Upper lobe of left lung (tissue), 6 donors: ENCODE measurements at places on chromosomes 7 and 10. TPM values are rescaled to one million over a fixed set of nuclear protein-coding genes. Genes with fewer than 3 reads are reported as not detected.

DNA sequence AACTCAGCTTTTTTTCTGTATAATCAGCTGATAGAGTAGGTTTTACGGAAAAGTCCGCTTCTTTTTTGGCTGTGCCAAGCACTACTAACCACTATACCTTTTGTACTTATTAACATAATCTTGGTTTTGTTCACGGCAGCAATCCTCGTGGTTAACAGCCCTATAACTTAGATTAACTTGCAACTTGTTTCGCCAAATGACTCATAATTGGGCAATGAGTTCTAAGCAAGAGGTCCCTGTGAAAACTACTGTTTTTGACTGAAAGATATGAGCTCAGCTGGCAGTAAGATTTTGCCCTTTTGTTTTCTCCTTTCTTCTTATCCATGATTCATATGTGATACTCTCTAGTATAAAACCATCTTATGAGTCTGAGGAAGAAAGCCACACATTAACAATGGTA is 345.0 kb upstream of the PCDH15 start:
- H3K27ac ChIP-seq: no peak overlapping the region
- no peak overlapping the region for H3K4me3 ChIP-seq
- DNase-seq: no peak
- H3K27me3 ChIP-seq: no peaks in the 10 kb centered on the region
- H3K36me3 ChIP-seq: no peaks in the 10 kb centered on the region

DNA sequence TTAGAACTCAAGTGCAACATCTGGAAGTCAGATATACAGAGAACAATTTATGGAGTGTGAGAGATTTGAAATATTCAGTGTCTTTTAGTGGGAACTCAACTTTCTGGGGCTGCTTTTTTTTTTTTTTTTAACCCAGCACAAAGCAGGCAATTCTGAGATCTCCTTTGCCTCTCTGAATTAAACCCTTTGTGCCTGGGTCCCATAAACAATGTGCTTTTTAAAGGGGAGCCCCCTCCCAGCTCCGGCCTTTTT is 146.8 kb downstream of the CELF2 start:
- H3K4me3 ChIP-seq: peak overlapping the region; percentile 55
- H3K36me3 ChIP-seq: peaks cover 2% of the 10 kb centered on the region
- DNase-seq: no peak
- peak overlapping the region; percentile 94 for H3K27ac ChIP-seq
- no peaks in the 10 kb centered on the region for H3K27me3 ChIP-seq
- H3K4me1 ChIP-seq: peaks cover 30% of the 10 kb centered on the region

- H3K27me3 ChIP-seq: no peaks in the 10 kb centered on the region
- H3K36me3 ChIP-seq: peaks cover 41% of the 10 kb centered on the region
- no peaks in the 10 kb centered on the region for H3K4me1 ChIP-seq
- H3K4me3 ChIP-seq: no peak overlapping the region
Observed at GRCh38 chr7:102439963-102440795, 6.8 kb downstream of the ORAI2 start.

GRCh38 chr10:67098461-67098860 is 172.6 kb downstream of the LRRTM3 start:
- H3K4me3 ChIP-seq: no peak overlapping the region
- H3K27ac ChIP-seq: no peak overlapping the region
- no peaks in the 10 kb centered on the region for H3K4me1 ChIP-seq
- H3K27me3 ChIP-seq: no peaks in the 10 kb centered on the region
- no peaks in the 10 kb centered on the region for H3K36me3 ChIP-seq
- DNase-seq: no peak

Gene LRIT1
- total RNA-seq: not detected

DNA sequence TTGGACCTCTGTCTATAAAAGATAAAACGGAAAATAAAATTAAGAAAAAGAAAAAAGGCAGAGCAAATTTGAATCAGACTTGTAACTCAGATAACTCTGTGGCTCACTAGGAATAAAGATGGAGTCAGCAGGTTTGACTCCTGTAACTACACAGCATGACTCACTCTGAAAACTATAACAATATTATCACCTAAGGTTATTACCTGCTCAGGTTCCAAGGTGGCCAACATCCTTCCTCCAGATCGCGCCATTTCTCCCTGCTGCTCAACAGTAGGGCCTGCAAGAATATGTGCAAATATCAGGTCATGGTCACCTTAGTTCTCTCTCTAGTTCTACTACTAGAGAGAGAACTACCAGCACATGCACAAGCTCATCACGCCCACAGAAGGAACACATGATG is 30.0 kb downstream of the ALDH18A1 start:
- peaks cover 52% of the 10 kb centered on the region for H3K36me3 ChIP-seq
- no peak overlapping the region for H3K4me3 ChIP-seq
- H3K27me3 ChIP-seq: no peaks in the 10 kb centered on the region
- no peaks in the 10 kb centered on the region for H3K4me1 ChIP-seq
- no peak overlapping the region for H3K27ac ChIP-seq
- no peak for DNase-seq

- H3K27me3 ChIP-seq: no peaks in the 10 kb centered on the region
- H3K36me3 ChIP-seq: no peaks in the 10 kb centered on the region
- DNase-seq: no peak
- no peak overlapping the region for H3K4me3 ChIP-seq
- no peaks in the 10 kb centered on the region for H3K4me1 ChIP-seq
- no peak overlapping the region for H3K27ac ChIP-seq
Observed at GRCh38 chr7:8296362-8296659, 34.3 kb upstream of the ICA1 start.

GRCh38 chr10:102537948-102538347 is 34.2 kb downstream of the SUFU start:
- no peaks in the 10 kb centered on the region for H3K4me1 ChIP-seq
- no peak overlapping the region for H3K4me3 ChIP-seq
- no peak overlapping the region for H3K27ac ChIP-seq

- H3K36me3 ChIP-seq: peaks cover 73% of the 10 kb centered on the region
- DNase-seq: no peak
- H3K27me3 ChIP-seq: no peaks in the 10 kb centered on the region
- no peaks in the 10 kb centered on the region for H3K4me1 ChIP-seq
- no peak overlapping the region for H3K27ac ChIP-seq
- no peak overlapping the region for H3K4me3 ChIP-seq
Observed at GRCh38 chr7:158943713-158944112, 87.4 kb downstream of the DYNC2I1 start.

DNA sequence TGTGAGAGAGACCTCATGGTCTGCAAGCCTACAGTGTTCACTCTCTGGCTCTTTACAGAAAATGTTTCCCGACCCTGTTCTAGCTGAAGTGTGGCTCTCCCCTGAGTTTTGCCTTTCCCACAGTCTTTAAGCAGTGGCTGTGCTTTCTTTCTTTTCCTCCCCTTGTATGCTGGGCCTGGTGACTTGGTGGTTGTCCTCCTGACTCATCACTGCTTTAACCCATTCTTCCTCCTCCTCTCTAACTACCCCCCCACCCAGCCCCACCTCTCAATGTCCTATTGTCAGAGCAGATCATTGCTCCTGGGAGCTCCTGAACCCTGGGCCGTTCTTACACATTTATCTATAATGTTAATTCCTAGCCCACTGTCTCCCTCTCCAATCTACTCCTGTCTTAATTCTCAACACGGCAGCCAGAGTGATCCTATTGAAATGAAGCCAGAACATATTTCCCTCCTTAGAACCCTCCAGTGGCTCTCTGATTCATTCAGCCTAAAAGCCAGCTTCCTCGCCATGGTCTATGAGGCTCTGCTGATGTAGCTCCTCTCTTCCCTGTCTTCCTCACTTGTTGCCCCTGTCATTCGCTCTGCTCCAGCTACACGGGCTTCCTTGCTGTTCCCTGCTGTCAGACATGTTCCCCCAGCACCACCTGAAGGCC is 55.0 kb downstream of the DENND11 start:
- H3K27me3 ChIP-seq: no peaks in the 10 kb centered on the region
- no peaks in the 10 kb centered on the region for H3K4me1 ChIP-seq
- H3K36me3 ChIP-seq: no peaks in the 10 kb centered on the region

Gene ATG9B
- 0.46 TPM for total RNA-seq

- no peak overlapping the region for H3K27ac ChIP-seq
- H3K4me3 ChIP-seq: no peak overlapping the region
- no peak for DNase-seq
Observed at GRCh38 chr7:14637968-14638367, 264.6 kb downstream of the DGKB start.

DNA sequence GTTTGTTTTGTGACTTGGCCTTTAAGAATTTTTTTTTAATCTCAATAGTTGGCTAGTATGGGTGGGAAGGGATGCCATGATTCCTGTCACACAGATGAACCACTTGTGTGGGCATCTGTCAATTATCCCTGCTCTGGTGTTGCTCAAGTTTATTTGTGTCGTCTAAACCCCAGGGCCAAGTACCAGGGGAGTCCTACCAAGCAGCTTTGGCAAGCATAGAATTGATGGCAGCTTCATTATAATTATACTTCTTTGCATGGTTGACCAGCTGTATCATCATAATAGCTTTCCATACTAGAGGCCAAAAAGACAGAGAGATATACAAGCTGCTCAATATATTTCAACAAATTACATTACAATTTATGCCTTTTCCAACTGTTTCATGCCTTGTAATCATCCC is 30.4 kb downstream of the SUGCT start:
- DNase-seq: no peak
- H3K4me3 ChIP-seq: no peak overlapping the region
- H3K4me1 ChIP-seq: no peaks in the 10 kb centered on the region

GRCh38 chr7:1129431-1129830 is 30.6 kb downstream of the ZFAND2A start:
- peaks cover 3% of the 10 kb centered on the region for H3K36me3 ChIP-seq
- H3K4me1 ChIP-seq: peaks cover 5% of the 10 kb centered on the region
- no peaks in the 10 kb centered on the region for H3K27me3 ChIP-seq
- H3K27ac ChIP-seq: no peak overlapping the region

DNA sequence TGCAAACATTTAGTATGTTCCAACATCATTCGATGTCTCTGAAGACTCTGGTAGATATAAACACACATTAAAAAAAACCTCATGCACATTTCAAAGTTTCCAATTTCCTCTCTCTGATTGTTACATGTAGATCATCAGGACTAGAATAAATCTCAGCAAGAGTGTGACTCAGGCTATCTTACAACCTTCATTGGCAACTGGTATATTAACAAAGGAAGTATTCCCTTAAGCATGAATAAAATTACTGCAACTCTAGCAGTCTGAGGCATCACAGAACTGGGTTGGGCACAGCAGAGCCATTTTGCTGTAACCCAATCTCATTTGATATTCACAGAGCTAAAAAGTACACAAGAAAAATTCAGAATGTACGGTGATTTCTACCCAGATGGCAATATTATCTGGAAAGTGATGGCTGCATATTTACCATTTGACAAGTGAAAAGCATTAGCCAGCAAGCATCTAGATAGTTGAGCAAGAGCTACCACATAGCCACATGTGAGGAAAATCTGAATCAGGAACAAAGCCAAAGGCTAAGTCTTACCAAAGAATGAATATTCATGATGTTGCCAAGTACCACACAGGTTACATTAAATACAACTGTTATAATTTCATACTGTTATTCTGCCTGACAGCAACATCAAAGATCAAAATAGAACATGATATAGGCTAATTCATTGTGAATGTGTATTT is 232.2 kb downstream of the CRPPA start:
- no peak overlapping the region for H3K27ac ChIP-seq
- no peaks in the 10 kb centered on the region for H3K4me1 ChIP-seq
- no peaks in the 10 kb centered on the region for H3K36me3 ChIP-seq
- no peaks in the 10 kb centered on the region for H3K27me3 ChIP-seq
- H3K4me3 ChIP-seq: no peak overlapping the region
- no peak for DNase-seq

- H3K4me3 ChIP-seq: no peak overlapping the region
- H3K4me1 ChIP-seq: no peaks in the 10 kb centered on the region
Observed at GRCh38 chr10:34010891-34011290, 676.4 kb upstream of the NRP1 start.

Gene EEF1AKMT2
- 15.7 TPM for total RNA-seq
